GM13976 (cell line): ENCODE measurements at places on chromosomes 1 and 21.
A peak's percentile ranks its signal among the peaks of the same experiment; 100 is the strongest.

DNA sequence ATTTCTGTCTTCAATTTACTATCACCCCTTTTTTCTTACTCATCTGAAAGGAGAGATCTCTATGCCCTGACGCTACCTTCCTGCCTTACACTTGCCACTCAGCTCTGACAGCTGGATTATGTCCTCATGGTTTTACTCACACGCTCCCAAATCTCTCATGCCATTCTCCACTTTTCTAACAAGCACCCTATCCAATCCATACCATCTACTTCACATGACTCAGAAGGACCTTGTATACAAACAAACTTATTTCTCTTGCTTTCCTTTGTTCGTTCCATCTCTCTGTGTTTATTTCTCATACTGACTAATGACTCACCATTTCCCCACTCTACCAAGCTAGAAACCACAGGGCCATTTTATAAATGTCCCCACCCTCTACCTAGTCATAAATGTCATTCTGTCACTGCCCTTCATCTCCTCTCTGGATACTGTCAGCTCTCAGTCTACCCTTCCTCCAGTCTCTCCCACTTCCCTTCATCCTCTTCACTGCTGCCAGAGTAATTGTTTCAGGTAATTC, 87.3 kb downstream of the USP24 start:
- peak; percentile 42 for DNase-seq

GRCh38 chr21:41832596-41833496, 46.3 kb downstream of the PRDM15 start:
- DNase-seq: no peak

GRCh38 chr1:185157599-185158412, 839 bp downstream of the SWT1 start:
- DNase-seq: no peak

DNA sequence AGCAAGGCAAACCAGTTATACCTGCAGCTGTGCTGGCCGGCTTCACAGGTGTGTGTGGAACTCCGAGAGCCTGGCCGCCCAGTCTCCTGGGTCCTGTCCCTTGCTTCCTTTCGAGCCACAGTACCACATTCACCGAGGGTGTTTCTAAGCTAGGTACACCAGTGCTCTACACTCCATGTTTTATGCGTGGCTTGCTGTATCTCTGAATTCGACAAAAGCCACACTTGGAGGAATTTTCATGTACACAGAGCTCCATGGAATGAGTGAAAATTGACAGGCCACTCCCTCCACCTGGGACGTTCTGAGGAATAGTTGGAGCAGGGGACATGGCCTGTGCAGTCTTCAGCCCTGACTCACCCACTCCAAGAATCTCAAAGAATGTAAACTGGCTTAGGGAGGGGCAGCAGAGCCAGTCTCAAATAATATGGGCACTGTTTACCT, 14.0 kb downstream of the ETS2 start:
- no peak for DNase-seq

- no peak for DNase-seq
Measured at GRCh38 chr1:44806704-44807363, at the start of gene DYNLT4. DYNLT4 (minus strand) TSS chr1:44807351; CDS start chr1:44806668, 683 bp downstream.

DNA sequence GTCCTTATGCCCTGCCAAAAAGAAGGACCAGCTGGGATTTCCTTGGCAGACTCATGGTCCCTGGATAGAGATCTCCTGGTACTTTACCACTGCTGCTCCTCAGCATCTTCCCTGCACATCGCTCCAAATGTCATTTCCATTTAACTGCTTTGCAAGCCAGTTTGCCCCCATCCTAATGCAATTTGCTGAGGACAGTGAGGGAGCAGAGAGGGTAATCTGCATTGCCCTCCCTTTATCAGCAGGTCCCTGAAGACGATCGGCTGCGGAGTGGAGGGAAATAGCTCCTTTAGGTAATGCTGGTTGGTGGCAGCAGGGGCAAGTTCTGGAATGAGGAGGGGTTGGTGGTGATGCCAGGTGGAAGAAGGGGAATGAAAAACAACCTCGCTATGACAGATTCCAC, 2.7 kb downstream of the PLXNA2 start:
- no peak for DNase-seq
